Activated CD4-positive, alpha-beta T cell treated with anti-CD3 and anti-CD28 coated beads, Interleukin-2, amount 50 U/mL, for 16 hours (primary cell): ENCODE measurements at places on chromosomes 13 and 19.

DNA sequence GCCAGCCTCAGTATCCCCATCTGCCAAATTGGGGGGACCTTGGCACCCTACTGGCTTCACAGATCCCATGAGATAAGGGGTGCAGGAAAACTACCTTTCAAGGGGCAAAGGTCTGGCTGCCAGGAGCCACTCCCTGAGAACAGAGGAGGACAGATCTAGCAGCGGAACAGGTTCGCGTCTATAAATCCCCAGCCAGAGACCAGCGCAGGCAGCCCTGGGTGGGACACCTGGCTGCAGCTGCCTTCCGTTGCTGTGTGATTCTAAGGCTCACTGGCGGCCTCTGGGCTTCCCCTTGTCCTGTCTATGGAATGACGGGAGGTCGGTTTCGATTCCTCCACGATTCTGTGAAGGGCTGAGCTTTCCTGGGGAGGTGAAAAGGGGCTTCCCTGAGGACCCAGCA is 7.3 kb downstream of the RELB start:
- no peak for DNase-seq

- DNase-seq: no peak
Measured at GRCh38 chr19:51689751-51690453, 3.2 kb upstream of the SPACA6 start.

- DNase-seq: no peak
Measured at GRCh38 chr19:4019578-4019977, 12.0 kb downstream of the PIAS4 start.

- no peak for DNase-seq
Measured at GRCh38 chr13:97979051-97979450, 25.6 kb downstream of the IPO5 start.

DNA sequence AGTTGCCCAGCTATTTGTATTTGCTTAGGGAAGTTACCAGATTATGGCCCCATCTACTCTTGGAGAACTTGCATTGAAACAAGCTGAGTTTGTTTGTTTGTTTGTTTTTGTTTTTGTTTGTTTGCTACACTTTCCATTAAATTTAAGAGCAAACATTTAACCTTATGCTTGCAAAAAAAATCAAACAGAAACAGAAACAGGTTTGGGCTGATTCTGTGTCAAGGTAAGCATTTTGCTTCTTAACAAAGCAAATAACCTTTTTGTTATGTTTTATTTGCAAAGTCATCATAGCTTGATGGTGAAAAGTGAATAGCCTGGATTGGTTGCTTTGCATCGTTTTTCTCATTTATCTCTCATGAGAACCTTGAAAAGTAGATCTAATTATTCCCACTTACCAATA is 531.8 kb downstream of the EFNB2 start:
- no peak for DNase-seq

- DNase-seq: no peak
Measured at GRCh38 chr13:36683701-36684100, 9.9 kb downstream of the SERTM1 start.

GRCh38 chr13:98004107-98004506 is 50.6 kb downstream of the IPO5 start:
- DNase-seq: no peak

DNA sequence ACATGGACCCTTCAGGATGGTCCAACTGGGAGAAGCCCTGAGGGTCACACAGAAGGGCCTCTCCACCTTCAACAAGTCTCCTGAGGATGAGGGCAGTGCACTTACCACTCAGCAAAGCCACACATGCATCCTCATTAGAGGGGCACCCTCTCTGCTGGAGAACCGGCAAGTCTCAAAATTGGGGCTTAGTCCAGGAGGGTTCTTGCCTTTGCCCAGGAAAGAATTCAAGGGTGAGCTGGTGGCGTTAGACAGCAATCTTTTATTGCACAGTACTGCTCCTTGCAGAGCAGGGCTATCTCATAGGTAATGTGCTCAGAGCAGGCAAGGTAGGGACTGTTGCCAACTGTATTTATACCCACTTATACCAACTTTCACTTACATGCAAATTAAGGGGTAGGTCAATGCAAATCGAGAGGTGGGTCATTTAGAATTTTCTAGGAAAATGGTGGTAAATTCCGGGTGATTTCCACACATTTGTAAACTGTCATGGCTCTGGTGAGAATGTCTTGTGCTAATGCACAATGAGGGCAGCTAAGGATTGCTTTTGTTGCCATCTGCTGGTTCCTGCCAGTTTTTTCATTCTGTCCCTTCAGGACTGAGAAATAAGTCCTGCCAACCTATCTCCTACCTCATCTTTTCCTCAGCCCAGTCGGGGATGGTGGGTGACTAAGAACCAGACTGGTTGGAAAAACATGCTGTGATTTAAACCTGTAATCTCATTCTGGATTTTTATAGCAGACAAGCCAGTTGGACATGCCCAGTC is 27.8 kb upstream of the IGSF23 start:
- no peak for DNase-seq

GRCh38 chr13:73451221-73452029 is 392.6 kb downstream of the KLF5 start:
- no peak for DNase-seq

DNA sequence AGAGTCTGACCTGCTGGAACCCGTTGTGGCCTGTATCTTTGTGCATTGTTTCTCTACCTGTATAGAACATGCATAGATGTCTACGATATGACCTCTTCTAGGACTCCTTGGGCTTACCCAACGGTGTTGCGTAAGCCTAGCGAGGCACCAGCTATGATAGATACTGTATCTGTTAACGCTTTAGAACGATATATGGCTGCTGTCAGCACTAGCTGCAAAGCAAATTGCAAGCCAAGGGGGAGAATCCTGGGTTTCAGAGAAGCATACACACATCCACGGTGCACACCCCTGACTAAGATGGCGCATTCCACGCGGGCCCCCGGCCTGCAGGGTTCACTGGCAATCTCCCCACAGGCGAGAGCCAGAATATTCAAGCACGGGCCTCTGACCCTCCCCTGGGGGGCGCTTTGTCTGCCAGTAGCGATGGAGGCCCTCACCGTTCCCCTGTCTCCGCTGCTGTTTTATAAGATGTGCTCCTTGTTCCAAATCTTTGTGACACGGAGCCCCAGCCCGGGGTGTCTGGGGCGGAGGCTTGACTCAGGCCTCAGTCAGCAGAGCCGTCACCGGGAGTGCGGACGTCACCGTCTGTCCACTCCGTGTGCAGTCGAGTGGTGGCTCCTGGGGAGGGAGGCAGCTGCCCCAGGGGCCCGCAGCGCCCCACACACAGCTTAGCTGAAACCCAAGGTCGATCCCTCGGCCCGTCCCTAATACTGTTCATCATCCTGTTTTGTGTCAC is 12.9 kb upstream of the RPS15 start:
- DNase-seq: no peak

GRCh38 chr13:59643906-59644626 is 519.7 kb downstream of the DIAPH3 start:
- DNase-seq: no peak

- no peak for DNase-seq
Measured at GRCh38 chr13:111228262-111229144, 91.9 kb upstream of the TEX29 start.

GRCh38 chr19:4027146-4027545 is 19.6 kb downstream of the PIAS4 start:
- DNase-seq: no peak

- no peak for DNase-seq
Measured at GRCh38 chr13:52366291-52366690, 39.7 kb downstream of the THSD1 start.

DNA sequence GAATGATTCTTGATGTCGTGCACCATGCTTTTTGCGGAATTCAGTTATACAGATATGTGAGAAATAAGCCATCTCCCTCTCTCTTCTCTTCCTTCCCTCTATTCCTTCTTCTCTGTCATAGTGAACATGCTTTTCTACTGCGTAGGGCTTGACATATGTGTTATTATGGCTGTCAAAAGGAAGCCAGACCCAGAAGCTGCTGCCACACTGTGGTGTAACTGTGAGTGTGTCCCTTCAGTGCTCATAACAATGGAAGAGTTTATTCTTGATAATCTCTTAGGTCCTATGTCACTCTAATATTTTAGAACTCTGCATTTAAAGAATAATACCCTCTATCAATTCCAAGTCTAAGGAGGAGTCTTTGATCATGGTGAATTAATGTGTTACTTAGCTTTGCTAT is 208.9 kb upstream of the TMTC4 start:
- no peak for DNase-seq

DNA sequence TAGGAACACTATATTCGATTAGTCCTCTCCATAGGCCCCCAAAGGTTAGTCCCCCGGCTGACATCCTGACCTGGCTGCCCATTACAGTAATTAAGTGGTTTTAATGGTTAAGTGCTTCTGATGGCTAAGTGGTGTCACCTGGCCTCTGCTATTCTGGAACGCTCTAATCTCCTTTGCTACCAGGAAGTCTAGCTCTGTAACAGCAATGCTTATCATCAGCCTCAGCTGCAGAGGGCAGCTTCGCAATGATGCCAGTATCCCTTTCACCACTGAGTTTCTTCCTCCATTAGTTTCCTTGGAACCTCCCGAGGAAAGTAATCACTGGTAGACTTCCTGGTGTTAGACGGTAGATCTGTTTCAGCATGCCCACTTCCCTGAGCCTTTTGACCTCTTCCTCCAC is 8.6 kb upstream of the RNF6 start:
- DNase-seq: no peak

DNA sequence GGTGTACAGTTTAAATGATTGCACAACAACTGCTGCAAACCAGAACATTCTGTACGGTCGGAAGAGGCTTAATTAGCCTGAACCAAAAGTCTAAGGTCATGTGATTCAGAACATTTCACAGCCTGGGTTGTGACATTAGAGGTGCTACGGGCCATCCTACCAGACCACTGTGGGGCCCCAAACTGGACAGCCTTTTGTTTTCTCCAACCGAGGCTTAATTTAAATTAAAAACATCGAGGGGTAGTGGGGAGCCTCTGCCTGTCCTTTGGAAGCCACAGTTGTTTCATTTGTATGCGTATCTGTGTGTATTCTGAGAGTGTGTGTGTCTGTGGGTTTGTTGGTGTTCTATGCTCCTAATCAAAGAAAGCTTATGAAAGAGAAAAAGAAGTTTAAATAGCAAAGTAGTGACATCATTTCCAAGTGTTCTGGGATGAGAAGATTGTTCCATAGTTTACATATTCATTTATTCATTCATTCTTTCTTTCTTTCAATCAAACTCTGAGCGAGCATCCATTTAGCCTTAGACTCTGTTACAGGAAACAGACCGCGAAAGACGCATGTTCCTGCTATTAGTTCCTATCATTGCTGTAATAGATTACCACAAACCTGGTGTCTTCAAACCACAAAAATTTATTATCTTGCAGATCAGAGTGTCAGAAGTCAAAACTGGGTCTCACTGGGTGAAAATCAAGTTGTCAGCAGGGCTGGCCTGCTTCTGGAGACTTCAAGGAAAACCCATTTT is 444.8 kb downstream of the FOXO1 start:
- peak; percentile 57 for DNase-seq

- DNase-seq: no peak
Measured at GRCh38 chr13:44132710-44133109, 240.9 kb upstream of the SERP2 start.

DNA sequence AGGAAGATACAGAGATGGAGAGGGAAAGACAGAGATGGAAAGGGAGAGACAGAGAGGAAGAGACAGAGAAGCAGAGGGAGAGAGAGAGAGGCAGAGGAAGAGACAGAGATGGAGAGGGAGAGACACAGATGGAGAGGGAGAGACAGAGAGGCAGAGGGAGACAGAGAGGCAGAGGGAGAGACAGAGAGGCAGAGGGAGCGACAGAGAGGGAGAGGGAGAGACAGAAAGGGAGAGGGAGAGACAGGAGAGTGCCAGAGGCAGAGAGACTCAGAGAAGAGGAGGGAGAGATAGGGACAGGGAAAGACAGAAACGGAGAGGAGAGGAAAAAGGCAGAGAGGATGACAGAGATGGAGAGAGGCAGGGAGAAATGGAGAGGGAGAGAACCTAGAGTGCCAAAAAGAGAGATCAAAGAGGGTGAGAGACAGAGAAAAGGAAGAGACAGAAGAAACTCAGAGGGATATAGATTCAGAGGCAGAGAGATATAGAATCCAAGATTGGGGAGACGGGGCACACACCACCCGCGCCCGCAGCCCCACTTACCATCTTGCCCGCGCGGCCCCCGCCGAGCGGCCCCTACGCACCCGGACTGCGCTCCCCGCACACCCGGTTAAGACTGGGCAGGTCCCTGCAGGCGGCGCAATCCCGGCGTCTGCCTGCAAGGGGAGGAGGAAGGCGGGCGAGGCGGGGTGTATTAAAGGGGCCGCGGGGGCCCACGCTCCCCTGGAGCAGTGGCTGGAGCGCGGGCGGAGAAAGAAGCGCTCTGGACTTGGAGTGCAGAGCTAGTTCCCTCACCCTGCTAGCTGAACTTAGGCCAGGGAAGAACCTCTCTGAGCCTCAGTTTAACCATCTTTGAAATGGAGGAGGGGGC is 10.7 kb downstream of the TM6SF2 start:
- DNase-seq: no peak

DNA sequence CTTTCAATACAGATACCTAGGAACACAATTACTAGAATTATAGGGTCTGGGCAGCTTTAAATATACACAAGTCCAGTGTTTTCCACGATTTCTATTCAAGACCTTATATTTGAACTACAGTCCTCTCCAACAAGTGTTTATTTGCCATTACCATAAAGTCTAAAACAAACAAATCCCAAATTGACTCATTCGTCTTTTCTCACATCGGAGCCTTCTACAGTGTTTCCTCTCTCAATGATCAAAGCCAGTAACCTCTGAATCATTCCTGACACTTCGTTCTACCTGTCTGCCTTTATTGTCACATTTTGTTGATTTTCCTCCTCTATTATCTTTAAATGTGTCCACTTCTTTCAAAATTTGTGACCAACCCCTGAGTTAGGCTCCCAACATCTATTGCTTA is 1356.5 kb upstream of the SLC10A2 start:
- no peak for DNase-seq

DNA sequence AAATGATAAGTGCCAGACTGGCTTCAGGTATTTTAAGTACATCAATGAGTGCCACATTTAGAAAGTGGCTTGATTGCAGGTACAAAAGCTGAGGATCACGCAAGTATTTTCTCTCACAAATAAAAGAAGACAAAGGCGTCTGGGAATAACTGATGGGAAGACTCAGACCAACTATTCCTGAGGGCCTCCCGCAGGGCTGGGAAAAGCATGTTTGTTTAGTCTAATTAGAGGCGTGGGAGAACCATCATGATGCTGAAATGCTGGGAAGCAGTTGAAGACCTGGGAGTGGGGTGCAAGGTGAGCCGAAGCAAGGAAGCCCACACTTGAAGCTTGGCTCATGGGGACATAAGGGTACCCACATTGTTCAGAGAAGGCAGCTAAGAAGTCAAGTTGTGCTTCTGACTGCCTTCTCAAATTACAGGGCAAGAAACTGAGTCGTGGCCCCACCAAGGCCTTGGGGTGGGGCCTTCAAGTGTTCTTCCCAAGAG is 536.0 kb downstream of the MYO16 start:
- DNase-seq: no peak

- peak; percentile 96 for DNase-seq
Measured at GRCh38 chr19:8390617-8390981, 439 bp downstream of the RAB11B start.

- no peak for DNase-seq
Measured at GRCh38 chr19:57689750-57690149, 8.0 kb downstream of the ZNF551 start.
